ENCODE measurements at places on chromosomes 12 and 14.

DNA sequence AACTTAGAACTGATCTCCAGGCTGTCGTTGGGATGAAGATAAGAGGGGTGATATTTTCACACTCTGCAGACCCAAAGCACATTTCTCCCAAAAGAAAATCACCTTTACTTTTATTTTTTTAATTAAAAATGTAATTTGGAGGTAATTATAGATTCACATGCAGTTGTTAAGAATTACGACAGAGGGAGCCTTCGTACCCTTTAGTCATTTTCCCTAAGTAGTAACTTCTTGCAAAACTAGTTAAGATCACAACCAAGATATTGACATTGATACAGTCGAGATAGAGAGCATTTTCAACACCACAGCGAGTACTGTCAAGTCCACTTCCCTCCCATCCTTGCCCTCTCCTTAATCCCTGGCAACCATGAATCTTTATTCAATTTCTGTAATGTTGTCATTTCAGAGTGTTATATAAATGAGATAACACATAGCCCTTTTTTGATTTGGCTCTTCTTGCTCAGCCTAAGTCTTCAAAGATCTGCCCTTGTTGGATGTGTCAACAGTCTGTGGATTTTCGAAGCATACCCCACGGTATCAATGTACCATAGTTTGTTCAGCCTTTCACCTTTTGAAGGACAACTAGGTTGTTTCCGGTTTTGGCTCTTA, 39.6 kb downstream of the DNAH10 start:
- peak; percentile 11 for DNase-seq

DNA sequence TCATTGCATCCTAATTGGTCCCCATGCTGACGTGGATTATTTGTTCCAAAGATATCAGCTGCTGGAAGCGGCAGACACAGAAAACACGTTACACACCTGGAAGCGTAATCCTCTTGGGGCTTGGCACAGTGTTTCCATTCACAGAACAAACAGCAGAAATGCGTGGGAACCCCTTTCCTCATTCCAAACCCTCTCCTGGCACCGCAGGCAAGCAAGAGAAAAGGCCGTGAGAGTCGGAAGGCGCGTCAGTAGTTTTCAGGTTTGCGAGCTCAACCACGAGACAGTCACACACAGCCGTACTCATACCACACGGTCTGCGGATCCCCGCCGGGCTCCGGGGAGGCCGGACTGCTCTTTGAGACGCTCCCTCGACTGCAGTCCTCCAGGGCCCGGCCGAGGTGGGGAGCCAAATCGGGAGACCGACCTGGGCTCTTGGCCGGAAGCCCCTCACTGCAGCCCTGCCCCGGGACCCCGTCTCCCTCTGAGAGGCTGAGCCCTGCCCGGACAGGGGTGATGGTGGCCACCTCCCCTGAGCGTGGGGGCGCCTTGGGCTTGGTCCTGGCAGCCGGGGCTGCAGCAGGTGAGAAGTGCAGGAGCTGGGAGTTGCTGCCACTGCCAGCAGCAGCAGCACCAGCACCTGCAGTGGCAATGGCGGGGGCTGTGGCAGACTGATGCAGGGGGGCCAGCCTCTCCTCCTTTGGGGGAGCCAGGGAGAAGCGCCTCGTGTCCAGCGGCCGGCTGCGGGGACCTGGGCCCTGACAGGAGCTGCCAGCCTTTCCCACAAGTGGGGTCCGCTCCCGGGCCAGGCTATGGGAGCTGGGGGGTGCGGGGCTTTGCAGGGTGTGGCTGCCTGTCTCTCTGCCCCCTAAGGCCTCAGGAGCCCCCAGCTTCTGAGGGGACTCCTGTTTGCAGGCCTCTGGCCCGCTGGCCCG, 28.1 kb upstream of the GPR68 start:
- no peak for DNase-seq

DNA sequence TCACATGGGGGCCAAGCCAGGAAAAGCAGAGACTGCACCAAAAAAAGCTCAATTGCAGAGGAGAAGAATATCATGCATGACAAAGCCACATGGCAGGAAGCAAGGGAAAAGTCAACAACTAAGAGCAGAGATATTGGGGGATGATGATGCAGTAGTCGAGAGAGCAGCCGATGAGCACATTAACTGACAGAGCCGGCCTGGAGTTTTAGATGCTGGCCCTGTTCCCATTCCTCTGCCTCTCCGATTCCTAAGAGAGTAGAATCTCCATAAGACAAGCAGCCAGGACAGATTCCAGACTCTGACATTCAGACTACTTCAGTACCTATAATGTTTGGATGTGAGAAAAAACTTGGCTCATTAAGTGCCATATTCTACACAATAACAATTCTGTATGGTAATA, 155.9 kb downstream of the KCNH5 start:
- no peak for DNase-seq

GRCh38 chr12:6358881-6359280, 16.5 kb downstream of the SCNN1A start:
- no peak for DNase-seq

DNA sequence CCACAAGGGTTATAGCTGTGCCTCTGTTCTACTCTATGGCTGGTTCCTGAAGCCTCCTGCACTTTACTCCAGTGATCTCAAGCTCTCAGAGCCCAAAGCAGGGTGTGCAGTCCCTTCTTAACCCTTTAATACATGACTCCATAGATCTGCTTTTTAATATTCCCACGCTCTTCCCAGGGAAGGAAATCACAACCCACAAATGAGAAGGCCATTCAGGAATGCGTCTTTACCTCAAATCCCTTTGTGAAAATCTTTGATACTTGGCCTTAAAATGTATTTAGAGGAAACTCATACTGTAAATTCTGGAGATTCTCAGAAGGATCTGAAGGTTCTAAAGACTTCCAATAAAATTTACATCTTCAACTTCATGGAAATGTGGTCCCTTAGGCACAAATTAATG, 17.0 kb downstream of the NID2 start:
- no peak for DNase-seq

DNA sequence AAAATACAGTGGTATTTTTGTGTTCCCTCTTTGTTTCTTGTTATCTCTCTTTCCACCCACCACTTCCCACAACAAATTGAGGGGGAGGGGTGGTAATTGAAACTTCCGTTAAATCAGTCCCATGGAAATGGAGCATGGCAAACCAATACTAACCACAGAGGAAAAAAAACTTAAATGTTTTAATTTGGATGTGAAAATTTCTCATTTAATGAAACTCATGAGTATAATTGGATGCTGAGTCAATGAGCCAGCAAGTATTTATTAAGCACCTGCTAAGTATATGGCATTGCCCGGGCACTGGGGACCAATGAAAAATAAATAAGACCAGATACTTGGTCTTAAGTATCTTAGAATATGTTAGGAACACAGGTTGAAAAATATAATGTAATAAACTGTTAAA, 147.5 kb downstream of the KCNH5 start:
- DNase-seq, result no peak

- no peak for DNase-seq
Observed at GRCh38 chr14:51996148-51996746, 6.9 kb downstream of the RTRAF start.

DNA sequence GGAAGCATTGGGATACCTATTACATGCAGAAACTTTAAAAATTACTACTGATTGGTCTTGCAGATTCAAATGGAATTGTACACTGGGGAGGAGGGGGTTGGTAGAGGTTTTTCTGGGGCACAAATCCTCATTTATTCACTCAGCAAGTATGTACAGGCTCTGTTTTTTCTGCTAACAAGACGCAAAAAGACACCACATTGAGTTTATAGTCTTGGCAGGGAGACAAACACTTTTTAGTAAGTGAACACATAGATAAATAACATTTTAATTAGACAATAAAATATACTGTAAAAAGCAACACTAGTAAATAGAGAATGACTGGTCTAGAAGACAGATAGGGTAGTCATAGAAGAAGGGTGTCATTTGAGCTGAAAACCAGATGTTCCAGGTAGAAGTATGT, 23.8 kb downstream of the GLIPR1L2 start:
- DNase-seq, result no peak

- DNase-seq, result no peak
Observed at GRCh38 chr12:25107920-25108319, 87.0 kb downstream of the DNAI7 start.

GRCh38 chr14:105193916-105194782, 13.0 kb upstream of the NUDT14 start:
- DNase-seq, result no peak

- no peak for DNase-seq
Observed at GRCh38 chr14:87152693-87153092, 840.3 kb downstream of the GALC start.

GRCh38 chr14:45185100-45185814, 49.5 kb downstream of the FANCM start:
- no peak for DNase-seq

GRCh38 chr12:123269896-123270213, 1.8 kb downstream of the CDK2AP1 start:
- DNase-seq, result no peak

DNA sequence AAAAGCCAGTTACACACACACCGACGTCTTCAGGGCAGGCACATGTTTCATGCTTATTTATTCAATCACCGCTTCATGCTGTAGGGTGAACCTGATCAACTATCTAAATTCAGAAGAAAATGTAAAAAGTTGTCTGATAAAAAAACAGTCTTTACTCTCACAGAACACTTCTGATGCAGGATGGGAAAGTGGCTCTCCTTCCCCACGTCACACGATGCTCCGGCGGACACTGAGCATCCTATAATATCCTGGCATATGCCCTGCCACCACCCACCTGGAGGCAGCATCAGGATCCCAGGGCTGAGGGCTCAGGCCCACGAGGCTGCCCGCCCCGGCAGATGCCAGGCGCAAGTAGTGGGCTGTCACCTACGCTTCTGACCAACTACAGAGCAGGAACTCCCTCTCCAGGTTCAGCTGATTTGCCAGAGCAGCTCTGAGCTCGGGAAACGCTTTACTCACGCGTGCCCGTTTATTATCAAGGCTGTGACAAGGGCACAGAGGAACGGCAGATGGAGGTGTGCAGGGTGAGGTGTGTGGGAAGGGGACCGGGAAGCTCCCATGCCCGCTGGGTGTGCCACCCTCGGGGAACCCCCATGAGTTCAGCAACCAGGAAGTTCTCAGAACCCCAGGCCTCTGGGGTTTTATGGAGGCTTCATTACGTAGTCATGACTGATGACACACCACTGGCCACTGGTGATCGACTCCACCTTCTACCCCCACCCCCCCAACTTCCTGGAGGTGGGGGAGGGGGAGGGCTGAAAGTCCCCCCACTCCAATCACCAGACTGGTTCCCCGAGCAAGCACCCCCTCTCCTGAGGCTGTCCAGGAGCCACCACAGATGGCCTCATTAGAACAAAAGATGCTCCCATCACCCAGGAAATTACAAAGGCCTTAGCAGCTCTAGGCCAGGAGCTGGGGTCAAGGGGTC, 32.1 kb downstream of the SLC15A4 start:
- no peak for DNase-seq

GRCh38 chr12:63777340-63777739, 2.4 kb upstream of the RXYLT1 start:
- DNase-seq, result no peak

GRCh38 chr14:90274808-90275457, 18.6 kb downstream of the PSMC1 start:
- no peak for DNase-seq

GRCh38 chr14:73494593-73494992, 3.9 kb downstream of the RIOX1 start:
- no peak for DNase-seq

GRCh38 chr12:78316631-78317468, 486.2 kb downstream of the NAV3 start:
- DNase-seq, result no peak

- DNase-seq, result no peak
Observed at GRCh38 chr12:69840727-69841126, 15.7 kb downstream of the MYRFL start.

DNA sequence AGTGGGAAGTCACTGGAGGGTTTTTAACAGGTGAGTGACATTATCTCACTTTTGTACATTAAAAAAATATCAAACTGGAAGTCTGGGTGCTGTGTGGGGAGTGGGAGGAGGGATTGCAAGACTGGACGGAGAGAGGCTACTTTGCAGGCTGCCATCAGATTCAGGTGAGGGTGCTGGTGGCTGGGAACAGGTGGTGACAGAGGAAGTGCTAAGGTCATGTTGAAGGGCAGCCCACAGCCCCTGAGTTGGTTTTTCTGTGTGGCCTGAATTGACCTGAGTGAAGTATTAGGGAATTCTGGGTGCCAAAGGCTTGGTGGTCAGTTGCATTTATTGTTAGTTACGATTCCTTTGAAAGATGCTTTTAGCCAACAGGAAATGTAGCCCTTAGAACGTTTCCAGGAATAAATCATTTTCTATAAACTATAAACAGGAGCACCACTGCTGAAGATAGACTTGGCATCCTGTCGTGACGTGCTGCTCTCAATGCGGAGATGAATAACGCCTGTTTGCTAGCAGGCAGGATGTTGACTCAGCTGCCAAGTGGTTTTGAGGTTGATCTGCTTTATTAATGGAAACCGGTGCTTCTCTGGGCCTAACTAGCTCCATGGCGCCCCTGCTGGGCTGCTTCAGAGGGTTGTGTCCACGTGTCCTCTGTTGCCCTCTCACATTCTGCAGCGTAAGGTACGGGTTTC, 707.5 kb upstream of the TMEM132C start:
- peak; percentile 92 for DNase-seq

GRCh38 chr12:26086936-26087335, 37.9 kb downstream of the BHLHE41 start:
- DNase-seq, result no peak

- no peak for DNase-seq
Observed at GRCh38 chr14:69038455-69039287, 59.6 kb upstream of the ACTN1 start.

DNA sequence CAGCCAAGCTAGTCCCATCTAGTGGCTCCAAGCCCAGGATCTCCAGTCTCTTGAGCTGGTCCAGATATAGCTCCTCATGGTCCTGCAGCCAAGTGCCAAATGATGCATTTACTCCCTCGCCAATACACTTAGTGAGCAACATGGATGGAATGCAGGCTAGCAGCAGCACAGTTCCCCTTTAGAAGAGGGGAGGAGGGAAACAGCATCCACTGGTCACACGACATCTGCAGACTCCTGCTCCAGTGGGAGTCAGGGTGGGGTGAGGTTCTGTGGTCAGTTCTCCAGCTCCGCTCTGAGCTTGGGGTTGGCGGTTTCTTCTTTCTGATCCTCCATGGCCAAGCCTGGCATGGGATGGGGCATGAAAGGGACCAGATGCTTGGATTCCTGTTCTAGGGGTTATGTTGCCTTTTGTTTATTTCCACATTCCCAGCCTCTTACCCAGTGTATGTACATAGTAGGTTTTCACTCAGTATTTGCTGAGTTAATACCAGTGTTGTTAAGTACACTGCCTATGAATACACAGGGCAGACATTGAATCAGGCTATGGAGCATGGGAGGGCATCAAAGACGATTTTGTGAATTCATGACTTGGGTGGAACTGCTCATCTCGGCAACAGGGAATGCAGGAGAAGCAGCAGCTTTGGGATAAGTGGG, 57.3 kb downstream of the GALNT16 start:
- peak; percentile 90 for DNase-seq

- no peak for DNase-seq
Observed at GRCh38 chr12:52645982-52646381, 6.0 kb downstream of the KRT2 start.

GRCh38 chr12:57467915-57468314, 8.3 kb downstream of the GLI1 start:
- no peak for DNase-seq

DNA sequence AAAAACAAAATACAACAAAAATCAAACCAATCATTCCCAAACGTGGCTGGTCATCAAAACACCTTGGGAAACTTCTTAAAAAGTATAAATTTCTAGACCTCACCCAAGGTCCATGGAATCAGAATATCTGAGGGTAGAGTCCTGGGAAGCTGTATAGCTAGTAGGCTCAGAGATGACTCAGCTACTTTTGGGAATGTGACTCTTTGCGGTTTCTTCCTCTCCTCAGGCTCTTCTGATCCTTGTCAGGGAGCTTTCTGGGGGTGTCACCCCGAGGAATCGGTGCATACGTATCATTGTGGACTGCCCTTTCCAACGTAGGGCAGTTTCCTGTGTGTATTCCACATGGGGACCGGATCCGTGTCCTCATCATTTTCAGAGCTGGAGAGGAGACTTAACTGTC, 14.8 kb downstream of the JDP2 start:
- no peak for DNase-seq

All from HS-5 (cell line).